Stimulated activated naive CD4-positive, alpha-beta T cell (primary cell): ENCODE measurements at places on chromosomes 1 and 21.

DNA sequence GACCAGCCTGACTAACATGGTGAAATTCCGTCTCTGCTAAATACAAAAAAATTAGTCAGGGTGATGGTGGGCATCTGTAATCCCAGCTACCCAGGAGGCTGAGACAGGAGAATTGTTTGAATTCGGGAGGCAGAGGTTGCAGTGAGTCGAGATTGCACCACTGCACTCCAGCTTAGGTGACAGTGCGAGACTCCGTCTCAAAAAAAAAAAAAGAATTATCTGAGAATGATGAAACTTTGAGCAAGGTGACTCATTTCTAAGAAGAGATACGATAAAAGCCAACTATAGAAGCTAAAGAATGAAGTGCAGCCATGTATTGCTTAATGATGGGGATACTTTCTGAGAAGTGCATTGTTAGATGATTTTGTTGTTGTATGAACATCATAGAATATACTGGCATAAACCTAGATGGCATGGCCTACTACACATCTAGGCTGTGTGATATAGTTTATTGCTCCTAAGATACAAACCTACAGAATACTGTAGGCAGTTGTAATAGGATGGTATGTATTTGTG lies 64.7 kb downstream of the SNRPE start:
- DNase-seq = no peak

- DNase-seq = no peak
These were observed 16.5 kb upstream of the ADGRB2 start for GRCh38 chr1:31780632-31781031.

GRCh38 chr1:4585216-4585615 lies 69.2 kb upstream of the AJAP1 start:
- DNase-seq = peak; percentile 4

- DNase-seq = no peak
These were observed at the start of gene CFAP141 for GRCh38 chr1:154206196-154206595. Gene CFAP141, minus strand, starts transcription at chr1:154206333. Its CDS starts 26 bp downstream, at chr1:154206307.

- no peak for DNase-seq
These were observed 15.8 kb downstream of the DISP3 start for GRCh38 chr1:11494771-11495170.

- no peak for DNase-seq
These were observed 61.4 kb downstream of the GNG4 start for GRCh38 chr1:235588156-235588555.

DNA sequence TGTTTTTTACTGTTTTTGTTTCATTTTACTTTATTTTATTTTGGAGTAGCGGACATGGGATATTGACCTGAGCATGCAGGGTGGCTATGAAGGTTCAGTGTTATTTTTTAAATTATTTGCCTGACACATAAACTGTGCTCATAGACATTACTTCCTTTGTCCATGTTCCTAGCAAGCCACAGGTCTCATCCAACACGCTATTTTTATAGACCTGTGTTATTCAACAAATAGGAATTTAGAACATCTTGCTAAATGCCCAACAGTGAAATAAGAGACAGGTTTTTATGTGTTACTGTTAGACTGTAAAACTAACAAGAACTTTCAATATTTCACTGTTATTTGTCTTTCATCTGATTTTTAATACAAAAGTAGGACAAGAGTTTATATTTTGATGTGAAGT lies 756.4 kb downstream of the KCNT2 start:
- no peak for DNase-seq

DNA sequence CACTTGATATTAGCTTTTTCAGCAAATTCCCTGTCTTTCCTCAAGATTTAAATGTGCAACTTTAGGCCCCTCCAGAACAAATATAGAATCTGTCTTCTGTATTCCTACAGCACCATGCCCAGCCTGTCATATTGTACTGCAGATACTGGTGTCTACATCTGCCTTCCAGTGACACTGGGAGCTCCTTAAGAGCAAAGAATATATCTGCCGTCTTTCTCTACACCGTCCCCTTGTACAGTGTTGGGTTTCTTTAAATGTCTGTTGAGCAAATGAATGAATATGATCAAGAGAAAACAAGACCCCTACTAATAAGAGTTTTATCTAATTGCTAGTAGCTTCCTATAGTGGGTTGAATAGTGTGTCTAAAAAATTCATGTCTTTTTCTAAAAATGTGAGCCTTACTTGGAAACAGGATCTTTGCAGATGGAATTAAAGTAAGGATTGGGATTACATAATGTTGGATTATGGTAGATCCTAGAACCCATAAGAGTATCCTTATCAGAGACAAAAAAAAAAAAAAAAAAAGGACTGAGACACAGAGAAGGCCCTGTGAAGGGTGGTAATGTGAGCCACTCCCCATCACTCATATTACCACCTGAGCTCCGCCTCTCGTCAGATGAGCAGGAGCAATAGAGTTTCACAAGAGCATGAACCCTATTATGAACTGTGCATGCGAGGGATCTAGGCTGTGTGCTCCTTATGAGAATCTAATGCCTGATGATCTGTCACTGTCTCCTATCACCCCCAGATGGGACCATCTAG lies 128.6 kb downstream of the FAF1 start:
- no peak for DNase-seq

- DNase-seq = no peak
These were observed 43.6 kb upstream of the ESRRG start for GRCh38 chr1:216766633-216767327.

DNA sequence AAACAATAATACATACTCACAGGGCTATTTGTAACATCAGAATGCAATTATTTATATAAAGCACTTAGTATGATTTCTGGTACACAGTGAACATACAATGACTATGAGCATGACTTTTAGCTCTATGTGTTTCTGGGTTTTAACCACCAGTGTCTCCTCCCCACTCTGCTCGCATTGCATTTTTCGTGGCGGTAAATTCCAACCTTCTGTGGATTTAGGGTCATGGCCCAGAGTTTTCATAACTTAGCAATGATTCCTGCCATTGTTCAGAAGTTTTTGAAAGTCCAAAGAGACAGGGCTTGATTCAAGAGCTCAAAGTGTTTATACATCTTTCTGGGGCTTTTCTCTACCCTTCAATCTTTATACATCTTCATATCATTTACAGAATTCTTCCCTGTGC lies 191.3 kb downstream of the BACH1 start:
- DNase-seq = no peak

DNA sequence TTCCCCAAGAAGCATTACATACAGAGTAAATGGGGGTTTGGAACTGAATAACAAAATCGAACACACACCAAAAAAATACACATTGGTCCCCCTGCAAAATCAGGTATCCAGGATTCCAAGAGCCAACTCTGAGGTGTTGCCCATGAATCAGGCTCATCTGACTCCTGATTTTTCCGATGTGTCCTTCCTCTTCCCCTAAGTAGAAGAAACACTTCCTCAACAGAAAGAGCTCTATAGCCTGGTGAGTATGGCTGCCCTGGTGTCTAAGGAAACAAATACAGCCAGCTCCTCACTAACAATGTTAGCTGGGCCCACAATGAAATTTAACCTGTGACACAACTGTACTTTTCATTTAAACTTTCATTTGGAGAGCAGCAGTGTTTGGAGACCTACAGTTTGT lies 33.6 kb downstream of the ERI3 start:
- no peak for DNase-seq

DNA sequence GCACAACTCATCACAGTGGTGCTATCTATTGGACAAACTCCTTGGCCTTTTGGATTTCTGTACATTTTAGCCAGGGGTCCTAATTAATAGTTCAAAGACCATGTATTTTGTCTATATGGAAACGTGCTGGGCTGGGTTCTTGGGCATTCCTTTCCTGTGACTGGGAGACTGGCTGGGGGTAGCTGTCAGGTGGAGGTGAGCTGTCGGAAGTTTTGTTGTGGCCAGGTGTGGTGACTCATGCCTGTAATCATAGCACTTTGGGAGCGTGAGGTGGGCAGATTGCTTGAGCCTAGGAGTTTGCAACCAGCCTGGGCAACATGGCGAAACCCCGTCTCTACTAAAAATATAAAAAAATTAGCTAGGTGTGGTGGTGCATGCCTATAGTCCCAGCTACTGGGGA lies 392.4 kb downstream of the RPS6KC1 start:
- no peak for DNase-seq

DNA sequence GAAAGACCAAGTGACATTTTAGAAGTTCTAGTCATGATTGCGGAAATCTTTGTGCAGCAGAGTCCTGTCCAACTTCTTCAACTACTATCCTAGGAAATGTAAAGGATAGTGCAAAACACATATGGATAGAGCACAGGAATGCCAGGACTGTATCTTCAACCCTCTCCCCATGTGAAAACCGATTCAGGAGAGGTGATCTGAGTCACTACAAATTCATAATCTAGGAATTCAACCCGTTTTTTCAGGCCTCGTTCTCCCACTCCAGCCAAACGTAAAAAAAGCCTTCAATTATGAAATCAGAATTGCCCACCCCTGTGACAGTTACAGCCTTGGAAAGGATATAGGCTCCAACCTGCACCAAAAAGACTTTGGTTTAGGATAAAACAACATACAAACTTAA lies 52.9 kb upstream of the RGS1 start:
- DNase-seq = no peak

DNA sequence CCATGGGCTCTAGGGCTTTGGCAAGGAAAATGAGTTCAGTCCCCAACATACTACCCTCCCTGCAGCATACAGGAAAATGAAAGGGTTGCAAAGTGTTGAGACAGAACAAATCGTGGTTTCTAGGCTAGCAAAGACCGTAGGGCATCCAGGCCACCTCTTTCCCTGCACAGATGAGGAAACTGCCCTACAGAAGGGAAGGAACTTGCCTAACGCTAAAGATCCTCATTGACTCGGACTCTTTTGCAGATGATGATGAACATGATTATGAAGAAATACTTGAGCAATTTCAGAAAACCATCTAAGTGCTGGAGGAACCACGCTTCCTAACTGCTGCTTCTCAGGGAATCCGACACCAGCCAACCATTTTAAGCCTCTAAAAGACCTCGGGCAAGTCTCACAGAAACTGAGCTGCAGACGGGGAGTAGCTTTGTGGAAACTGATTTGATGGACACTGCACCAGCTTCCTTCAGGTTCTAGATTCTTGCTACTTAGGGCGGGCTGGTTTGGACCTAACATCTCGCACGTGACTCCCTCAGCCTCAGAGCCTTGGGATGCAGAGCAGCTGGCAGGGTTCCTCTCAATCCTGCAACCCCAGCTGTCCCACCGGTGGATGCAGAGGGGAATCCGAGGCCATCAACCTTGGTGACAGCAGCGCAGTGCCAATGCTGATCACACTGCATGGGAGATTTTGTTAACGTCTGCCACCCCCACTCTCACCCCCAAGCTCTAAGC lies 13.4 kb downstream of the THEMIS2 start:
- DNase-seq = no peak

DNA sequence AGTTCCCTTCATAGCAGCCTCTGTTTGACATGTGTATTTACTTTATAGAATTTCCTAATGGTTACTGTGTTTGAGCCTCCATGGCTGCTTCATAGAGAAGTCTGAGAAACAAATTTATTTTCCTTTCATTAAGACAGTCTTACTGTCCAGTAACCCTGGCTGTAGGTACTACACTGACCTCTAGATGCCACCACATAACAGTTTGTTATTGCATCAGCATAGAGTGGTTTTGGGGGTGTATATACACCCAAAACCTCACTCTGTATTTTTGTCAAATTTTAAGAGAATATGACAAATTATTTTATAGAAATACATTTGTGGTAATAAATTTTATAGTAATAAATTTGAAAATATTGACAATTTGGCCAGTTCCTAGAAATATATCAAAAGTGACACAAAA lies 57.3 kb downstream of the OBSCN start:
- no peak for DNase-seq

GRCh38 chr1:118483245-118484006 lies 298.4 kb upstream of the SPAG17 start:
- DNase-seq = no peak

DNA sequence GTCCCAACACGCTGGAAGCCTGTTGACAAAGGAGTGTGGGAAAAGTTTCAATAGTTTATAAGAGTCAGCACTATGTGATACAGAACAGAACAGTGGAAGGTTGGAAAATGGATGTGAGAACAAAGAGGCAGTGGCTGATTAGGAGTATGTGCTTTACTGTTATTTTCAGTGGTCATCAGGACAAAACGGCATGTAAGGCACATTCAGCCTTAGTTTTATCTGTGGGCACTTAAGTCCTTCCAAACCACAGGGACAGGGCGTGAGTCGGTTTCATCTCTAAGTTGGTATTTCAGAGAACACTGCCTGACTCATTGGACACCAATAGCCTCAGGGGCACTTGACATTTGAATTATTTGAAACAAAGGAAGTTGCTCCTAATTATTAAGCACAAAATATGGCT lies 306.9 kb downstream of the ASTN1 start:
- DNase-seq = no peak

GRCh38 chr21:44059710-44060109 lies 47.5 kb upstream of the PWP2 start:
- no peak for DNase-seq

DNA sequence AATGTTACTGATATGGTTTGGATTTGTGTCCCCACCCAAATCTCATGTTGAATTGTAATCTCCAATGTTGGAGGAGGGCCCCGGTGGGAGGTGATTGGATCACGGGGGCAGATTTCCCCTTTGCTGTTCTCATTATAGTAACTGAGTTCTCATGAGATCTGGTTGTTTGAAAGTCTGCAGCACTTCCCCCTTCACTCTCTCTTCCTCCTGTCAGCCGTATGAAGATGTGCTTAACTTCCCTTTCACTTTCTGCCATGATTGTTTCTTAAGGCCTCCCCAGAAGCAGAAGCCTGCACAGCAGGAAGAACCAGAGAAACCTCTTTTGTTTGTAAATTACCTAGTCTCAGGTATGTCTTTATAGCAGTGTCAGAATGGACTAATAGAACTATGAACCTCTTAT lies 28.4 kb downstream of the TRIM33 start:
- DNase-seq = peak; percentile 8

DNA sequence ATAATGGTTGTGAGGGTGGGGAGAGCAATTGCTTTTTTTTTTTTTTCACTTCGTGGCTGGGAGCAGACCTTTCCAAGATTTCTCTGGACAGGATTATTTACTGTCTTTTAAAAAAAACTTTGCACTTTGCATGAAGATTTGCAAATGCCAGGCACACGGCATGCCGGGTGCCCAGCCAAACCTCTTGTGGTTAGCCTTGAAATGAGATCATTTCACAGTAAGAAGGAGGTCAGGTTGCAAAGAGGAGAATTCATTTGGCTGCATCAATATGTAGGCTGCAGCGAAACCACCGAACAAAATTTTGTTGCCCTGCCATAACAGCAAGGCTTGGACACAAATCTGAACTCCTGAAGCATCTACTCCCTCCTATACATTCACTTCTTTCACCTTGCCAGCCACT lies 36.5 kb upstream of the KCND3 start:
- DNase-seq = no peak

- no peak for DNase-seq
These were observed 48.6 kb downstream of the CTH start for GRCh38 chr1:70459496-70460225.

GRCh38 chr21:42461185-42461520 lies 34.9 kb downstream of the RSPH1 start:
- no peak for DNase-seq
